HepG2 (cell line): ENCODE measurements at places on chromosomes 12 and 14. TPM values are rescaled to one million over a fixed set of nuclear protein-coding genes. Genes with fewer than 3 reads are reported as not detected.

Gene TSPAN11
- total RNA-seq = 0.07 and 0.13 TPM in 2 replicates

Gene PCED1B
- total RNA-seq = 0.10 and 0.11 TPM in 2 replicates

Gene SLCO1B1
- total RNA-seq = not detected in 2 replicates

Gene CELA1
- not detected in 2 replicates for total RNA-seq

Gene KERA
- total RNA-seq = not detected in 2 replicates

Gene RTL1
- 0.04 TPM in 1 of 2 replicates, not detected in the other for total RNA-seq

Gene DAO
- total RNA-seq = 0.82 and 1.1 TPM in 2 replicates

DNA sequence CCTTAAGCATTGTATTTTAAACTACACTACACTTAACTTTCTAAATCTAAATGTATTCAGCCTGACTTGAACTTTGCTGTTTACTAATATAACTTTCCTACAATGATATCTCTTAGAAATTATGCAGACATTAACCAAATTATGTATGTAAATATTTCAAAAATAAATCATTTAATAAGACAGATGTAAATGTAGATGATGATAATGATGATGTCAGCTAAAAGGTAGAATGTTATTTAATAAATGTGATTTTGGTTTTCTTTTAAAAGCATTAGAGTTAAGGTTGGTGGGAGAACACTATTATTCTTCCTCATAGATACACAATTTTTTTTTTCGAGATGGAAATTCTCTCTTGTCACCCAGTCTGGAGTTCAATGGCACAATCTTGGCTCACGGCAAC, 10.1 kb downstream of the TAS2R43 start:
- no peak for DNase-seq

DNA sequence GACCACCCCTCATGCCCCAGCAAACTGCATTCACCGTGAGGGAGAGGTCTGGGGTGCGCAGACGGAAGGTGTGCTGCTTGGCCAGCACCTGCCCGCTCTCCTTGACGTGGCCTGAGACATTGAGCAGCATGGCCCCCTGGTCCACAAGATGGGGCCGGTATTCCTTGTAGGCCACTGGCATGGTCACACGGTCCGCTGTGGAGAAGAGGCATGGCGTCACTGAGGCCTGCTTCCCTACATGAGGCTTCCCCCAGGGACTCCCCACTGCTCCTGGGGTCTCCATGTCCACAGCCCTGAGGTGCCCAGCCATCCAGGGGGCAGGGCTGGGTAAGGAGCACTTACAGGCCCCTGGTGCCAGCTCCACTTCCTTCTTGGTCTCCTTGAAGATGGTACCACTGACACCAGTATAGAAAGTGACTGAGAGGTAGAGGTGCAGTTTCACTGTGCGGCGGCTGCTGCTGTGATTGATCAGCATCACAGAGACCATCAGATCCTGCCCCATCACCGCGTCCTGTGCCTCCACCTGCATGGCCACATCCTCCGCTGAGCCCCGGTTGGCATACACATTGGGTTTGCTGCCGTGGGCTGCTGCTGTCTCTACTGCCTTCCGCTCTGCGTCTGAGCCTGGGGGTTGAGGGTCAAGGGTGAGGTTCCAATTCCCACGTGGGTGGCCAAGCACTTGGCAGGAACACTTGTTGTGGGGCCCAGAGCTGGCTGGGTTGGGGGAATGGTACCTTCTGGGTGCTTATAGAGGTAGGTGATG, 8.2 kb downstream of the TGM1 start:
- DNase-seq = no peak

DNA sequence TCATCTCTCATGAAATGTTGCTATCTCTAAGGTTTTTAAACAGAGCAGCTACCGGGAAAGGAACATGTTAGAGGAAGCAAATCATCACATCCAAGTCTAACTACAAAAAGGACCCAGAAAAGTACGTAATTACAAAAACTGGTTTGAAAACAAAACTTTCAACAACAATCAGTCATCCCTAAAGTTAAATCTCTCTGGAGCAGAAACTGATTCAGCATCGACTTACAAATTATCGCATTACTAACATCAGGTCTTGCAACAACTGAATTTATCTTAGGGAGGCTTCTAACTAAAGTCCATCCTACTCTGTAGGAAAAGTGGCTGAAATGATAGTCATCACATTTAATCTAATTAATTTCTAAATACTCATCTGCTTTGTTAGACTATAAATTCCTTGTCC, 137.0 kb downstream of the MED13L start:
- DNase-seq = no peak

DNA sequence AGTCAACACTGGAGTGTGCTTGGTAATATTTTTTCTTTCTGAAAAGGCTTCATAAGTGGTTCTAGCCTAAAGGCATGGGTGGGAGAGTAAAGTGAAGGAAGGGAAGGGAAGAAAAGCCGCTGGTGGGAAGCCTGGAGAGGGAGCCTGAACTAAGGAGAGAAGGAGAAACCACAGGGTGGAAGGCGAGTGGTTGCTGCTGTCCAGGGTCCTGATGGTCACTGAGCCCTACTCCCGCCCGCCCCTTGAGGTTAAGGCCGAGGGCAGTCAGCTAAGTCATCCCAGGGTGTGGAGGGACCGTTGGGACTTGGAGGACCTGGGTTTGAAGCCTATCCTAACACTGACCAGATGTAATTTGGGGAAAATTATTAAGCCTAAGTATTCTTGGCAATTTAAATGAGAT, 189.1 kb downstream of the PIWIL1 start:
- peak; percentile 14 for DNase-seq

GRCh38 chr12:1020389-1020788, 29.4 kb downstream of the ERC1 start:
- DNase-seq = no peak

DNA sequence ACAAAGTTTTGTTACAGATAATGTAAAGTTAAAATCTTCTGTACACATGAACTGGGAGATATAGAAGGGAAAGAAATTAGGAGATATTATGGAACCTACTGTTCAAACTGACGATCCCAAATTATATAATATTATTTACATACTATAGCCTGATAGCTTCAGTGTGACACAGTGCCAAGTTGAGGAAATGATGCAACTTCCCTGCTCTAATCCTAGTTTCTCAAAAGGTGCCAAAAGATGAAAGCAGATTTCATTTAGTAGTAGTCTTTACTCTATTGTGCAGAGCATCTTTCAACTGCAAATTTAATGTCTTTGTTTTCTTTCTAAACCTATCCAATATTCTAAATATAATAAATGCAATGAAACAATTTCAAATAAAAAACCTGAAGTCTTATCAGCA, 46.9 kb downstream of the COCH start:
- no peak for DNase-seq

GRCh38 chr14:74952697-74953484, 2.5 kb downstream of the PGF start:
- no peak for DNase-seq

- DNase-seq = no peak
Observed at GRCh38 chr12:12366701-12367481, 10.0 kb downstream of the BORCS5 start.

- no peak for DNase-seq
Observed at GRCh38 chr14:82879949-82880535, 1346.4 kb upstream of the SEL1L start.

DNA sequence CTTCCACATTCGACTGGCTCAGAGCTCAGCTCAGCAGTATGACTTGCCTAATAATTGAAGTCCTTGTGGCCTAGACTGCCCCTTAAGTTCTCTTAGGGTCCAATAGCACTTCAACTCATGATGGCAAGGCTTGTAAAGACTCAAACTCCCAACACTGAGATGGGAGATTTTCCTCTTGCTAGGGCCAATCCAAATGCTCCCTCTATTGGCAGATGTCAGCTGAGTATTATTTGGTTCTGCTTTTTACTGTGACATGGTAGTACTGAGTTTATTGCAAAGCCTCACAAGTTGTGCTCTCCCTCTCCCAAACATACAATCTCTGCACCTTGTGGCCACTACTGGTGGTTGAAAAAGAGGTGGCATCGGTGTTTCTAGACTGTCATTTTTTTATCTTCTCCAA, 164.2 kb downstream of the ALG10 start:
- no peak for DNase-seq

GRCh38 chr12:90058704-90059103, 350.1 kb upstream of the ATP2B1 start:
- DNase-seq = no peak

DNA sequence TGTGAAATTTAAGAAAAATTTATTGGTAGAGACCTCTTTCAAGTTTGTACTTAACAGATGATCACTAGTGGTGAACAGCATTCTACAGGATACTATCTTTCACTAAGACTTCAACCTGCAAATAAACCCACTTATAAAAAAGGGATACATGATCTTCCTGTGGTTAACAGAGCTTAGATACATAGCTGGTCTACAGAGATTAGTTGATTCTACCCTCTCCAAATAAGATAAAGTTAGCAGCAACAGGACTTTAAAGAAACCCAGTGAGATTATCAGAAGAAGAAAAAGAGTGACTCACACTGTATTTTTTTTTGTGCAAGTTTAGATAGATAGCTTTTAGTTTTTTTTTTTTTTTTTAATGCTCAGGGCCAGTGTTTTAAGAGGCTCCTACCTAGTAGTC, 34.5 kb downstream of the USP44 start:
- DNase-seq = no peak
